Stimulated activated CD4-positive, alpha-beta T cell treated with anti-CD3 and anti-CD28 coated beads, Interleukin-1b, Interleukin-23, amount 100 ng/mL, for 1 hour (primary cell): ENCODE measurements at places on chromosomes 4 and X.

- DNase-seq = no peak
Observed at GRCh38 chr4:159242427-159242826, 139.5 kb downstream of the RAPGEF2 start.

DNA sequence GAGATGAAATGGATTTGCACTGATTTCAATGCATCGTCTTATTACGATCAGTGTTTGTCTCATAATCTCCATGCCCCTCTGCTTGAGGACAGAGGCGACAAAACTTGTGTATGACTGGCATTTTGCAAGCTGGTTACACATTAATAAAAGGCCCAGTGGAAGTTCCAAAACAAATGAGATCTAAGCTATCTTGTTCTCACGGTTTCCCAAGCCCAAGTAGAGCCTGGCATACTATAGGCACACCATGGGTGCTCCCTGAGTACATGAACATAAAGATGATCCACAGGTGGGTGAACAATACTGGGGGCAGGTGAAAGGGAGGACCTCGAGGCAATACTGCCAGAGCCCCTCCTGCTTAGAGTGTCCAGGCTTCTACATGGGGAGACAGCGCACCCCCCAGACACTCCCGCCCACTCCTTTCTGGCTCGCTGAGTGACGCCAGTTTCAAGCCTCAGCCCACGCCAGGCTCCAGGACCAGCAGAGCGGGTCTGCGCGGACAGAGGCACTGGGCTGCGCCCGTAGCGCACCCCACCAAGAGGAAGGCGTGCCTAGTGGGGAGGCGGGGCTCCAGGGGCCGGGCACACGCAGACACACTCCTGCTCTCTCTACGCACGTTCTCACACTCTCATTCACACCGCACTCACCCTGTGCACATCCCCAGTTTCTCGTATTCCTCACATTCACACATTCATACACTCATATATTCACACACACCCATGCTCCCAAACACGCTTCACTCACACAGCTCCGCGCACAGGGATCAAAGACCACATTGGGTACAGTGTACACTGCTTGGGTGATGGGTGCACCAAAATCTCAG lies 8.9 kb upstream of the GSX2 start:
- DNase-seq = no peak

DNA sequence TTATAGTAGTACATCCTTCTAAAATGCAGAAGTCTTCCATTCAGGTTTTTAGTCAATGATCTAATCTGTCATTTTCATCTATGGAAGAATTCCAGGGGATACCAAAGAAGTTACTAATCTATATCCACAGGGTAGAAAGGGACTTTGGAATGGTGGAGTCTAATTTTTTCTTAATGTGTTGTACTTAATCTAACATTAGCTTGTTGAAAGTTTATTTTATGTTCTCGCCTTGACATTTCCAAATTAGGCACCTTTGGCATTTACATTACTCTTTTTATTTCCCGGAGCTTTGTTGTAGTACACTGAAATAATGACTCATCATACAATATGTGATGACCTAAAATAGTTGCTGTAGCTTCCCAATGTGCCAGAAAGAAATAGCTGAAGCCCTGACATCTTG lies 91.5 kb downstream of the HTR2C start:
- DNase-seq = no peak

DNA sequence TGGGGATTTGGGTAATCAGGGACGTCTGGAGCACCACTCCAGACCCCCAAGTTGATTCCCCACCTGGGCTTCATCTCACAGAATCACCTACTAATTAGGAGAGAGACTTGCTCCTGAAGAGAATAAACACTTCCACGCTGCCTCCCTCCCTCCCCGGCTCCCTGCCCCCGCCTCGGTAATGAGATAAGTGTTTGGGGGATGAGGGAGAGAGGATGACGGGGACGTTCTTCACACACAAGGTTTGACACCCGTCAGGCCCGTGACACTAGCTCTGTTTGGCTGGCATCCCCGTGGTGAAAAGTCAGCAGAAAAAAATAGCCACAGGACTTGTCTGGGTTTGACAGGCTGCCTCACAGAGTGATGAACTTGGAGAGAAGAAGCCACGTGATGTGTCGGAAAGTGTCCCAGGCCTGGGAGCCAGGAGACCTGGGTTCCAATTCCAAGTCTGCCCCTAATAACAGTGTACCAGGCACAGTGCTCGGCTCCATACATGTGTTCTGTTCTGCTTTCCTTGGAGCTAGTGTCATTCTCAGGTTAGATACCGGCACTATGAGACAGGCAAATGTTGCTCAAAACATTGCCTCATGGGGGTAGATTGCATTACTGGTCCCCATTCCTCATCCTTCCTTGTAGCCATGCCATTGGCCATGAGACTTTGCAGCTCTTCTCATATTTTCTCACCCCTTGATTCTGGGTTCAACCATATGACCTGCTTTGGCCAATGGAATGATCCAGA lies 578.0 kb downstream of the BCOR start:
- DNase-seq = no peak

- no peak for DNase-seq
Observed at GRCh38 chr4:135744928-135745327, 1543.3 kb upstream of the PABPC4L start.

DNA sequence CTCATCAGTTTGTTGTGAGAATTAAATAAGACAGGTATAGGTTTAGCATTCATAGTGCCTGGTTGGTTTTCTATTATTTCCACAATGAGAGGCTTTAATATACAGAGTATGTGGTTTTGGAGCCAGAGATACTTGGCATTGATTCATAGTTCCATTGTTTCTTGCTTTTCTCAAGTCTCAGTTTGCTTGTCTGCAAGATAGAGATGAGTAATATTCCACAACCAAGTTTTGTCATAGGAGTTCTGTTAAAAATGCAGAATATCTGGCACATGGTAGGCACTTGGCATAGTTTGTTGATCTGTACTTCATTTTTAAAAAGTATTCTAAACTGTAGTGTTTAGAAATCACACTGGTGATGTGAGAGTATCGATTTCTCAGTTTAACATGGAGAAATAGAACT lies 37.5 kb upstream of the EDA2R start:
- no peak for DNase-seq

GRCh38 chrX:9188117-9188516 lies 154.2 kb upstream of the FAM9B start:
- no peak for DNase-seq

GRCh38 chr4:116088771-116089170 lies 975.4 kb upstream of the NDST4 start:
- no peak for DNase-seq
